ENCODE measurements at places on chromosomes 3 and 15. TPM values are rescaled to one million over a fixed set of nuclear protein-coding genes. Genes with fewer than 3 reads are reported as not detected.

The CKMT1A gene
- total RNA-seq, result 184 TPM

The GHRL gene
- total RNA-seq, result 0.67 TPM

The MYH15 gene
- total RNA-seq, result 0.13 TPM

The HRG gene
- total RNA-seq, result not detected

The ZNF660 gene
- 0.57 TPM for total RNA-seq

DNA sequence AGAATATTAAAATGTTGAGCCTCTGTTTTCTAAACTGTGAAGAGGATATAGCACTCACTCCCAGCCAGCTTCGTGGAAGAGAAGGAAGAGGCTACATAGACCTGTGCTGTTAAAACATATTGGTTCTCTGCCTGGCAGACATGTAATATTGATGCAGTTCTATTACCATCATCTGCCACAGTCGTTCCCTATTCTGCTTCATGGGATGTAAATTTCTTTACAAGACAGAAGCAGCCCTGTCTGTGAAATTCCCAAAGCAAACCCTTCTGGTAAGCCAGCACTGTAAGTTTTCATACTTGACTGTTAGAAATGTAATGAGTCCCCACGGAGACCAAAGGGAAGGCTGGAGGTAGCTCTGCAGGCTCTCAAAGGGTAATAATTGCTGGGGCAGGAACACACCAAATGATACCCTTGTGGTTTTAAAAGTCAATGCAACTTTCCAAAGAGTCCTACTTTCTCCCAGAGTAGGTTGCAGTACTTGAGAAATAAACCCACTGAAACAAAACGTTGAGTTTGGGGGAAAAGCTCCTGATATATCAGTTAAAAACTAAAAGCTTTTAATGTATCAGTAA, 129.9 kb upstream of the HES1 start:
- DNase-seq, result no peak

GRCh38 chr3:100319951-100320350, 14.6 kb upstream of the NIT2 start:
- no peak for DNase-seq

GRCh38 chr3:4738737-4739274, 240.4 kb upstream of the BHLHE40 start:
- DNase-seq, result no peak

Measured in colonic mucosa (tissue), 4 donors.